ENCODE measurements at places on chromosomes 7 and 10.
A peak's percentile ranks its signal among the peaks of the same experiment; 100 is the strongest.

DNA sequence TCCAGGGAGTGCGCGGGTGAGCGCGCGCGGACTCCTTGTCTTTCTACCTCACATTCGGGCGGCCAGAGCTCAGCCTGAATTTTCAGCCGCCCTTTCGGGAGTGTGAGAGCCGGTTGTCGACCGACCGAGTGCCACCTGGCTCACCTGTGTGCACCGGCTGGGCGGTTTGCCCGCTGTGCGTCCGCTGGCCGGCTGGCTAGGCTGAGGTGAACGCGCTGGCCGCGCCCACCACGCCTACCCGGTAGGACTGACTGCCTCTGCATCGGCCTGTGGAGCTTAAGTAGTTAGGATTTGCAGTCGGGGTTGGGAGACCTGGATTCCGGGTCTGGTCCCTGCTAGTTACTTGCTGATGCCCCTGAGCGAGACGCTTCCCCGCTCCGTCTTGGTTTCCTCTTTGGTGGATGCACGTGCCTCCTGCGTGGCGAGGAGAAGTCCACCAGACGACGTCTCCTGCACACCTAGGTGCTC lies 553 bp downstream of the TSPAN15 start:
- peak overlapping the region; percentile 77 for H3K4me3 ChIP-seq
- H3K36me3 ChIP-seq: no peaks in the 10 kb centered on the region
- DNase-seq: no peak
- H3K27ac ChIP-seq: no peak overlapping the region
- H3K4me1 ChIP-seq: peaks cover 42% of the 10 kb centered on the region
- peaks cover 38% of the 10 kb centered on the region for H3K27me3 ChIP-seq

DNA sequence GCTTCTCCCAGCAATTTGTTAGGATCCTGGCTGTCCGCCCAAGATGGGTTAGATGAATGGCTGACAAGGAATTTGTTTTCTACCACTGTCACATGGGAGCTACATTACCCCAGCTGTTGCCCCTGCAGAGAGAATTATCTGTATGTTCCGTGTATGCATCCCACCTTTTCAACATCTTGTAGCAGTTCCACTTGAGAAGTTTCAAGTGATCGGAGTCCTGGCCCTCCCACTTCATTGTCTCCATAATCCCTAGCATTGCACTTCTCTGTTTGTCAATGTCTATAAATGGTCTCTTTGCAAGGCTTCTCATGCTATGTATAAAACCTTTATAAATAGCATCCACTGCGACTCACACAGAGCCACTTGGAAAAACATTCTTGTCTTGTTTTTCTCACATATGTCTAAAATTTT lies 972.5 kb downstream of the CNTNAP2 start:
- no peak overlapping the region for H3K27ac ChIP-seq
- no peaks in the 10 kb centered on the region for H3K27me3 ChIP-seq
- H3K4me3 ChIP-seq: no peak overlapping the region
- H3K36me3 ChIP-seq: no peaks in the 10 kb centered on the region
- no peak for DNase-seq

- H3K36me3 ChIP-seq: peaks cover 85% of the 10 kb centered on the region
- peak overlapping the region; percentile 53 for H3K27ac ChIP-seq
- no peak for DNase-seq
- no peaks in the 10 kb centered on the region for H3K27me3 ChIP-seq
These were observed 174.8 kb downstream of the RTKN2 start for GRCh38 chr10:62093863-62094291.

DNA sequence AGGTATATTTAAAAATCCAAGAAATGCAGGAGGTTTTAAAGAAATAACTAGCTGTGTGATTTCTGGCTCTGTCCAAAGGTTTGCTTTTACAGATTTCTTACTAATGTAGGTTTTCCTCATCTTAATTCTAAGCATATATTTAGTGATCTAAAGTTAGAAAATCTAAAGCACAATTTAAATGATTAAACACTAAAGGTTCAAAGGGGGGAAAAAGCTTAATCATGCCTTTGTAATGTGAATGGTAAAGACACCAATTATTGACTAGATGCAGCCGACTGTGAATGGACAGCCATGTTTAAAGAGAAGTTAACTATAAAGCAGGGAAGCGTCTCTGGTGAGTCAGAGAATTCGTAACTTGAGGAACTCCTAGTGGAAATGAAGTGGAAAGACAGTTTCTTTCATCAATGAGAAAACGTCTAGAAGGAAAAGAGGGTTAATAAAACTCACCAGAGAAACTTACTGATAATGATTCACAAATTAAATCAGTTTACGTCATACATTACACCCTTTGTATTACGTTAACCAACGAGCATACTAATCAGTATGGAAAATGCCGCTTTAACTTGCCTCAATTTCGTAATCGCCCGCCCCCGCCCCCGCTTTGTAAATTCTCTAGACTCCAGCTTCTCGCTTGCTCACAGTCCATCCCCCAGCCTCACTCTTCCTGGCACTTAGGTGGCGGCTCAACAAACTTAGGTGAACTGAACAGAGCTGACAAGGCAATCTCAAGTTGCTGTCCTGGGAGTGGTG lies 1.1 kb upstream of the HBP1 start:
- peaks cover 44% of the 10 kb centered on the region for H3K4me1 ChIP-seq
- H3K36me3 ChIP-seq: peaks cover 5% of the 10 kb centered on the region
- H3K27ac ChIP-seq: peak overlapping the region; percentile 100
- H3K27me3 ChIP-seq: no peaks in the 10 kb centered on the region

DNA sequence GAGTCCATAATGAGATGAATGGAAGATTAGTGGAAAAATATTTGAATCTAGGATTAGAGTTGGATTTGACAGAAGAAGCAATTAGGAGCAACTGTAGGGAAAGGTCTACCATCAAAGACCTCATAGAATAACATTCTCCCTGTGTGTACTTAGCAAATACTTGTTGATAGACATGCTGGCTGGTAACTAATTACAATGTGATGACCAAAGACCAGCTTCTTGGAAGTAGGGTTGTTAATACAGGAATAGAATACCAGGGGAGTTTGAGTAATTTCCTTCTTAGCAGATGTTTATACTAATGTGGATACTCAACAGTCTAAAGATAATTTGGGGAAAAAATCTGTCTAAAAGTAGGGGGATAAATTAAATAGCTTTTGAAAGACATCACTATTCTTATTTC lies 357.5 kb upstream of the BMPER start:
- H3K4me1 ChIP-seq: no peaks in the 10 kb centered on the region
- H3K4me3 ChIP-seq: no peak overlapping the region
- H3K27ac ChIP-seq: no peak overlapping the region
- peaks cover 26% of the 10 kb centered on the region for H3K36me3 ChIP-seq
- no peak for DNase-seq
- peaks cover 4% of the 10 kb centered on the region for H3K27me3 ChIP-seq

- no peak for DNase-seq
- peaks cover 6% of the 10 kb centered on the region for H3K27me3 ChIP-seq
- H3K4me3 ChIP-seq: no peak overlapping the region
- H3K27ac ChIP-seq: no peak overlapping the region
- peaks cover 29% of the 10 kb centered on the region for H3K4me1 ChIP-seq
These were observed 61.0 kb downstream of the STEAP1B start for GRCh38 chr7:22438994-22439393.

GRCh38 chr7:47714669-47715607 lies 133.0 kb upstream of the TNS3 start:
- no peak for DNase-seq
- no peak overlapping the region for H3K4me3 ChIP-seq
- H3K4me1 ChIP-seq: peaks cover 35% of the 10 kb centered on the region
- H3K27ac ChIP-seq: peak overlapping the region; percentile 29

DNA sequence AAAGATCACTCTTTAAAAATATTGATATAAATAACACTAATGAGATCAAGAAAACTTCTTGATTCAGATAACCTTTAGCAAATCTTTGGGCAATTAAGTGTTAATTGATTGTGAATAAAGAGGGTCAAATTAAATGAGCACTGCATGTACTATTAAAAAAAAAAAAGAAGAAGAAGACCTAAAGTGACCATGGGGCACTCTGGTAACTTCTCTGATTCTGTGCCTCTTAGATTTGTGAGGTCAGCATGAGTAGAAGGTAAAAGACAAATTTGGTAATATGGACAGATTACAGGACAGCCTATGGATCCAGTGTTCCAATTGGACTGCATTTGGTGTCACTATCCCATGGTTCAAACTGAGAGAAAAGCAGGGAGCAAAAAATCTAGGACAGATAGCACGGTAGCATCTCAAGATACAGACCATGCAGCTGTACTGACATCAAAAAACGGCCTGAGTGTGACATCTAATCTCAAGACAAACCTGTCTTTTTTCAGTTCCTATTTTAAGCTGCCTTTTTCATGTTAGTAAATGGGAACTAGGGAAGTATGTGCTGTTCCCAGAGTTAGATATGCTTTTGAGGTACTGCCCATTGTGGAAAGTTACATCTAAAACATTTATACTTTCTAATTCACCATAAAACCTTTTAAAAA lies 128.0 kb downstream of the KCND2 start:
- H3K27me3 ChIP-seq: no peaks in the 10 kb centered on the region
- no peak for DNase-seq
- H3K4me3 ChIP-seq: no peak overlapping the region
- H3K27ac ChIP-seq: no peak overlapping the region
- H3K4me1 ChIP-seq: no peaks in the 10 kb centered on the region

GRCh38 chr10:75937823-75938222 lies 506.4 kb downstream of the LRMDA start:
- no peak overlapping the region for H3K4me3 ChIP-seq
- peak overlapping the region; percentile 23 for H3K27ac ChIP-seq
- H3K4me1 ChIP-seq: peaks cover 58% of the 10 kb centered on the region
- no peaks in the 10 kb centered on the region for H3K36me3 ChIP-seq
- H3K27me3 ChIP-seq: peaks cover 10% of the 10 kb centered on the region
- no peak for DNase-seq

DNA sequence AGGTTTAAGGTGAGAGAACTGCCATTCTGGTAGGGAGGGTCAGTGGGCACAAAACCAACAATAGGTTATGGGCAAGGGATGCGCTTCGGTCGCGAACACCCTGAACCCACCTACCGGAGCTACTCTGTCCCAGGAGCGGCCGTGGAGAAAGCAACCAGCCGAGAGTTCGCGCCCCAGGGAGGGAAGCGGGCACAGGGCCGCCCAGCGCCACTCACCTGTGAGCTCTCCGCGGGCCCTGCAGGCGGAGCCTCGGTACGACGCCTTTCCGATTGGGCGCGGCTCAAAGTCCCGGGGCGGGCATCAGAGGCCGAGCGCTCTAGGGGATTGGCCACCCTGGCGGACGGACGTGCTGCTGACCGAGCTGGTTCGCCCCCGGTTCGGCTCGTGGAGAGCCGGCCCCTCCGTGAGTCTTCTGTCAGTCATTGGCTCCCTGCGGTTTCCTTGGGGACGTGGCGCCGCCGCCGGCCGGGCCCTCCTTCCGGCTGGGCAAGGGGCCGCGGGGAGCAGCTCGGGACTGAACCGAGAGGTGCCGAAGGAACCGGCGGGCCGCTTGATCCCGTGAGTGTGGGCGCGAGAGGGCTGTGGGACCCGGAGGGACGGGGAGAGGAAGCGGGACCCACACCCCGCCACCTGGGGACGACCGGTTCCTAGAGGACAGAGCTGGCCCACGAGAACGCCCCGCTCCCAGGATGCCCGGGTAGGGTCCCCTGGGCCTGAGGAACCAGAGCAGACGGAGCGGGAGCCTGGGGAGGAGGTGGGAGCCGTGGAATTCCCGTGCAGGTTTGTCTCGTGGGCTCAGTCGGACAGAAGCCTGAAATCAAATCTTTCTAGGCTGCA lies at the start of gene ENTPD7:
Gene ENTPD7 (plus strand): TSS at position 479 of the 837 bp plus-strand sequence. CDS start 448 bp downstream, outside the sequence.
- peaks cover 47% of the 10 kb centered on the region for H3K27me3 ChIP-seq
- peak within 1 kb of the TSS; percentile 90 for H3K4me3 ChIP-seq
- H3K4me1 ChIP-seq: peaks cover 20% of the 10 kb centered on the region
- peak; percentile 93 for DNase-seq

DNA sequence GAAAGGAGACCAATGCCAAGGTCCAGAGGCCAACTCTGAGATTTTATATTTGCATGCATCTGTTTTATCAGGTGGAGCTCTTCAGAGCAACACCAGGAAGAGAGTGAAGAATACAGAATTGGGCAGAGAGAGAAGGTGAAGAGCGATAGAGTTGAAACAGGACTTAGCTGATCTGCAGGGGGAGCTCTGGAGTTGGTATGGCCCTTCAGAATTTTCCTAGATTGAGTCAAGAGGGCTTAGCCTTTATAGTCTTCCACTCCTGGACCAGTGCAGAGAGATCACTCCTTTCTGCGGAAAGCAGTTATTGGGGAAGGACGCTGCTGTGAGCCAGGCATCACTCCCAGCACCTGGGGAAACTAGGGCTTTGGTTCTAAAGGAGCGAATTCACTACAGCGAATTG lies 105.0 kb upstream of the DGKB start:
- no peaks in the 10 kb centered on the region for H3K27me3 ChIP-seq
- H3K27ac ChIP-seq: no peak overlapping the region
- H3K4me1 ChIP-seq: no peaks in the 10 kb centered on the region
- DNase-seq: peak; percentile 14

DNA sequence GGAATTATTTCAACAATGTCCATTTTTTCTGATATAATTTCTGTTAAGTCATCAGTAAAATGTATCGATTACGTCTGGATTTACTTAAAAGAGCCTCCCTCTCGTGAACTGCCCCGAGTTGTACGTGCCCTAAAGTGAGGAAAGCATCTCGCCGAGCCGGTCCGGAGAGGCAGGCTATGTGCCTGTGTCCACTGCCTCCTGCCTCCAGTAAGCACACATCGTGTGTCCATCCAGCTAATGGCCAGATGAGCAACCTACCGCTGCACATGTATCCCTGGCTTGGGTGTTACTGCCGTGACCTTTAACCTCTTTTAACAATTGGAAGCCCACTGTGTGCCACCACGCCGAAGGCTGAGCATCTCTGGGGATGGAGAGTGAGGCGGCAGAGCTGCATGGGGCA lies 23.2 kb upstream of the DNAJB6 start:
- no peaks in the 10 kb centered on the region for H3K36me3 ChIP-seq
- H3K4me3 ChIP-seq: no peak overlapping the region
- DNase-seq: no peak
- peaks cover 12% of the 10 kb centered on the region for H3K4me1 ChIP-seq
- H3K27me3 ChIP-seq: peaks cover 11% of the 10 kb centered on the region

DNA sequence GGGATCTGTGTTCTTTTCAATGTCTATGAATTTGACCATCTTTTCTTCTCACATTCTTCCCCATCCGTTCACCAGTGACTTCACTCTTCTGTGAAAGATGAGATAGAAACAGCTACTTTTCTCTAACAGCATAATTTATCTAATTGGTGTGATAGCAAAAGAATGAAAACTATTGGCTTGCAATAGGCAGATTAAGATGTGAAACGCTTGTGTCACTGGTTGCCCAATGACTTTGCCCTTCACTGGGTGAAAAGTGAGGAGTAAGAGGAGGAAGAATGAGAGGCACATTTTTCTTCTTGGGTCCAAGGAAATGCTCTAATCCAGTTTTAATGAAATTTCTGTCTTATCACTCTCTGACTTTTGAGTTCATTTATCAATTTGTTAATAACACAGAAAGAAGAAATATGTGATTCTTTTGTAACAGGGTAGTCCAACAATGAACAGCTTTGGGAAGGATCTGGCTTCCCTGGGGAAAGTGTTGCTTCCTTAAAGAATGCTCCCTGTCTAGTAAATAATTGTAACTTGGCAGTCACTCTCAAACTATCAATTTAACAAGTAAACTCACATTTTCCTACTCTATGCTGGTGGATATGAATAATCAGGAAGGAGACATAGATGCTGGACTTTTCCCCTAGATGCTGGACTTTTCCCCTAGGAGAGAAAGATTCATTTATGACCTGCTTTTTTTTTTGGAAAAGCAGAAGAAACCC lies 35.1 kb downstream of the BET1 start:
- H3K27ac ChIP-seq: no peak overlapping the region
- peaks cover 3% of the 10 kb centered on the region for H3K27me3 ChIP-seq
- no peaks in the 10 kb centered on the region for H3K4me1 ChIP-seq
- no peak for DNase-seq
- no peak overlapping the region for H3K4me3 ChIP-seq
